ENCODE measurements at places on chromosomes 16 and 17.

DNA sequence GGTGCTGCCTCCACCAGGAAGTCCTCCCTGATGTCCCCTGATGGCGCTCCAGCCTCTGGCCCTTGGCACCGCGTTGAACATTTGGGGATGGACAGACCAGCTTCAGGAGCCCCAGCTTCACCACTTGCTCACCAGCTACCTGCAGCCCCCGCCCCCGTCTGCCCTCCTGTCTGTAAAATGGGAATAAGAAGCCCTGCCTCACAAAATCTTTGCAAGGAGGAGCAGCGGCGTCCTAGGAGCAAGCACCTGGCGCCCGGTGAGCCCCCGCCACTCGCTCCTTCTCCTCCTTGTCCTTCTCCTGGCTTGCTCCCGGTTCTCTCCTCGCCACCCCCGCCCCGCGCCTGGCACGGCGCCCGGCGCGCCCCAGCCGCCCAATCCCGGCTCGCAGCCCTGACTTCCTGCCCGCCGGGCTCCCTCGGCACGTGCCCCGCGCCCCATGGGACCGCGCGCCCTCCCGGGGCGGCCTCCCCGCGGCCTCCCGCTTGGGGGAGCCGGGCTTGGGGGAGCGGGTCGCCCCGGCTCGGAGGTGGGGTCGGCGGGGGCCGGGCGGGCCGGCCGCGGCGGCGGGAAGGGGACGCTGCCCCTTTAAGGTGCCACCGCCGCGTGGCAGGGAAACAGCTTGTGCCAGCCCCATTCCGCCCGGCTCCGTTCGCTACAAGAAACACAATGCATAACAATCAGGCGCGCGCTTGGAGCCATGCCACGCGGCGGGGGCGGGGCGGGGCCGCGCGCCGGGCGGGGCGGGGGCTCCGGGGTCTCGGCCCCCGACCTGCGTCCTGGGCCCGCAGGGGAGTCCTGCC, 9.1 kb upstream of the PPP1R1B start:
- no peak for DNase-seq

GRCh38 chr17:37062021-37062420, 113.3 kb downstream of the AATF start:
- no peak for DNase-seq

GRCh38 chr17:4369557-4370230, 3.2 kb upstream of the UBE2G1 start:
- no peak for DNase-seq

GRCh38 chr17:8479431-8479947, 43.8 kb downstream of the NDEL1 start:
- DNase-seq, result peak; percentile 11

DNA sequence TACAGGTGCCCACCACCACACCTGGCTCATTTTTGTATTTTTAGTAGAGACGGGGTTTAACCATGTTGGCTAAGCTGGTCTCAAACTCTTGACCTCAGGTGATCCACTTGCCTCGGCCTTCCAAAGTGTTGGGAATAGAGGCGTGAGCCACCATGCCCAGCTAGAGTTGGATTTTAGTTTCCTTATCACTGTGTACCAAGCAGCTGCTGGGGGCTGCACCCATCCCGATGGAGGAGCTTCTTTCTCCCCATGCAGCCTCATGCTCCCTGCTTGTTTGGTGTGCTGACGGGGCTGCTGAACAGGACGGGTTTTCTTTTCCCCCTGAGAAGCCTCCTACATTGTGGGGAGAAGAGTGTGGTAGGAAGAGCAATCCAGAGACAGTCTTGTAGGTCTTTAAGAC, 173.2 kb downstream of the LGALS9B start:
- DNase-seq, result no peak

Measured in non-pigmented ciliary epithelial cell (primary cell).